ENCODE measurements at places on chromosomes 6 and 20.
A peak's percentile ranks its signal among the peaks of the same experiment; 100 is the strongest.

DNA sequence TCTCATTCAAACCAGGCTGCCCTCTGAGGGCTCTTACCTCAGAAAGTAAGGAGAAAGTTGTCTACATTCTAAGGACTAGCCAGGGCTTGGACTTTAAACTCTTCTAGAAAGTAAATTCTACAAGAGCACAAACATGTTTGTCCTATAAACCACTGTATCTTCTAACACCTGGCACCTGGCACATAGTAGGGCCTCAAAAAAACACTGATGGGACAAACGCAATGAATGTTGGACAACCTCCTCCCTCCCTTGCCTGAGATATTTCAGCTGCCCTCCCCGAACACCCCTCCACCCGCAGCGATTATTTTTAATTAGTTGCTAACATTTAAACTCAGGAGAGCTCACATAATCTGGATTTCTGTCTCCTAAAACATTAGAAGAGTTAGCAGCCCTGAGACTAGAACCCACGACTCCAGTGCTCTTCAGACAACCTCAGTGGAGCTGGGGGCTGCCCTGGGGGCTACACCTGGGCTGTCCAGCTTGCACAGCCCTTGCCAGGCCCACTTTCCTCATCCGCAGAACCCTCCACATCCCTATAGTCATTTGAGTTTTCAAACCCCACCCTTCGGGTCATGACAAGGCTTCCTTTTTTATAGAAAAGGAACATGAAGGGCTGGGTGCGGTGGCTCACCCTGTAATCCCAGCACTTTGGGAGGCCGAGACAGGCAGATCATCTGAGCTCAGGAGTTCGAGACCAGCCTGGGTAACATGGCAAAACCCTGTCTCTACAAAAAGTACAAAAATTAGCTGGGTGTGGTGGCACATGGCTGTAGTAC is 4.9 kb downstream of the HCK start:
- no peak for DNase-seq

DNA sequence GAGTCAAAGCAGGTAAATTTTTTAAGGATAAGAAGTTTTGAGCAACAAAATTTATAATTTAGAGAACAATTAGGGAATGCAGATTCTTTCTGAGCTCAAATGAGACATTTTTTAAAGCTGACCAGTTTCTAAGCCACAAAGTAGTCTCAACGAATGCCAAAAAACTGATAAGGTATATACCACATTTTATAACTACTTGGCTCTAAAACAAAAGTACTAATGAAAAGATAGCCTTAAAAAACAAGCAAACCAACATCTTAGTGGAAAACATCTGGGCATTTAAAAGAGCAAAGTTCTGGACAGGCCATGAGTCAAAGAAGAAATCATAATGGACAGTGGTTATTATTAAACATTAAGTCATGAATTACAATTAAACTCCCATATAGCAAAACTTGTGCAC is 23.2 kb upstream of the RNF146 start:
- DNase-seq = no peak

GRCh38 chr6:88008411-88008810 is 39.2 kb upstream of the SPACA1 start:
- DNase-seq = no peak

GRCh38 chr6:154890874-154891273 is 104.2 kb upstream of the TIAM2 start:
- DNase-seq = no peak

DNA sequence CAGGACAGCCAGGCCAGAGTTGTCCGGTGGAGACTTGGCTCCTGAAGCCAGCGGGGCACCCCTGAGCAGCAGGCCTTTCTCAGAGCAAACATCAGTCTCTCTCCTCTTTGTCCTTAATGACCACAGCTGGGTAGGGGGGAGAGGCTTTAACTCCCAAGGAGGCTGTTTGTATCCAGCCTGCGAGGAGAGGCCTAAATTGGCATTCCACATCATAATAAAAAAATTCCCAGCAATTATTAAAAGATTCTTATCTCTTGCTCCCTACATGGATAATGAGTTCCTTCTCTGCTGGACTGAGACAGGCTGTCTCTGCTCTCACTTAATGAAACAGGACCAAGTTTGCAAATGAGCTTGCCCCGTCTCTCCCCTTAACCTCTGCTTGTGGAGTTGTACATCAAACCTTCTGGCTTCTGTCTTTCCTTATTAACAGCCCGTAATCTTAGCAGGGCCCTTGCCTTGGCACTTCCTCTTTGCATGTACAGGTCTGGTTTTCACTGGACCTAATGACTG is 838.2 kb downstream of the MAFB start:
- no peak for DNase-seq

DNA sequence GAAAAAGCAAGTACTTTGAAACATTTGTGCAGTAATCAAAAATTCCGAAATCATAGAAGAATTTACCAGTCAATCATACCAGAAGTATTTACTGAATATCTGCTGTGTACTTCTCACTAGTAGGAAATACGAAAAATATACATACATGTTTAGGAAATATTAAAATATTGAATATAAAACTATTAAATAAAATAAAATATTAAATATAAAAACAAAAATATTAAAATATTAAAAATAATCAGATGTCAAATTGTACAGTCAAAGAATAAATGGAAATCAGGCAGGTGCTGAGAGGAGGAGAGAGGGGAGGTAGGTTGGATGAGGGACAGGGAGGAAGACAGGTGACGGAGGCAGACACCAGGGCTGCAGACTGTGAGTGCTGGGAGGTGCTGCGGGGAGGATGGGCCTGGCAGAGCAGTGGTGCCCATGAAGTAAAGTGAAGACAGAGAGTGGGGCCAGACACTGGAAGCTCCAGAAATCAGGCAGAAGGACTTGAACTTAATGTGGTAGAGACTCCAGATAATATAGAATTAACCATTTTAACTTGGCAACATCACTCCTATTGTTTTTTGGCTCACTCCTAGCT is 55.9 kb downstream of the PRKN start:
- no peak for DNase-seq

GRCh38 chr6:112100561-112100960 is 13.2 kb downstream of the FAM229B start:
- DNase-seq = no peak

GRCh38 chr6:116572162-116572561 is 858 bp downstream of the RWDD1 start:
- no peak for DNase-seq

- DNase-seq = peak; percentile 33
Measured at GRCh38 chr20:11989018-11989771, 71.5 kb downstream of the BTBD3 start.

GRCh38 chr6:41966961-41967311 is 25.3 kb upstream of the CCND3 start:
- DNase-seq = no peak

DNA sequence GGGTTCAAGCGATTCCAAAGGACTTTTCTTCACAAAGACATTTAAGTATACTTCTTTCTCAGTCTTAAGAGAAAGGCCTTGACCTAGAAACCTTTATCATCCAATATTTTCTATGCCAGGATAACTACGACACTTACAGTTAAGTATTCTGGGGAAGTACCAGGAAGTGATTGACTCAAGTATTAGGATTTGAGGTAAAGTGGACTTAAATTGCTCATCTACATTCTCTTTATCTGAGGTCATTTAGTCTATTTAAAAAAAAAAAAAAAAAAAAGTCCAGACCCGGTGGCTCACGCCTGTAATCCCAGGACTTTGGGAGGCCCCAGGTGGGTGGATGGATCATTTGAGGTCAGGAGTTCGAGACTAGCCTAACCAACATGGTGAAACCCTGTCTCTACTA is 114.7 kb downstream of the ZFAND3 start:
- no peak for DNase-seq

DNA sequence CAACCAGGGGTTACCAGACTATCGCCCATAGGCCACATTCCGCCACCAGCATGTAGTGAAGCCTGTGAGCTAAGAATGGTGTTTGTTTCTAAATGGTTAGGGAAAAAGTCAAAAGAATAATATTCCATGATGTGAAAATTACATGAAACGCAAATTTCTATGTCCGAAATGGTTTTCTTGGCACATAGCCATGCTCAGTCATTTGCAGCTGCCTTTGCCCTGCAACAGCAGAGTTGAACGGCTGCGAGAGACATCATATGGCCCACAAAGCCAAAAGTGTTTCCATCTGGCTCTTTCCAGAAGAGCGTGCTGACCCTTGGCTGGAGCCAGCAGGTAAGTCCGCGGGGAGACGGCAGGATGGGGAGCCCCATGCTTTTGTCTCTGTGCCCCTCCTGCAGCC is 60.7 kb downstream of the FAM120B start:
- DNase-seq = no peak

GRCh38 chr6:113127786-113128419 is 729.2 kb upstream of the MARCKS start:
- no peak for DNase-seq

DNA sequence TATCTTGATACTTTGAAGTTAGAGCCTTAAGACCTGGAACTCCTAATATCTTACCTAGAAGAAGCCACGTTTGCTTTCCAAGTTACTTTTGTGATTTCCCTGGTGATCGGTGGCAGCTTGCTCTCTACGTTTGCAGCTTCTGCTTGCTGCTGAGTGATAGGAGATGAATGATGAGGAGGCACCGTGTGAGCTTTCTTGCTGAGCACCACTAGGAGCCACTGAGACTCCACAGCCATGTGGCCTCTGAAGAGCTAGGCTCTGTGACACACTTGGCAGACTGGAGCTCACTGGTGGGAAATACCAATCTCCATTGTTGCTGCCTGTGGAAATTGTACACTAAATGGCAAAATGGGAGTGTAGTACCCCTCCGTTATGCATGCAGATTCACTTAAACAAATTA is 161.8 kb downstream of the IBTK start:
- DNase-seq = no peak

DNA sequence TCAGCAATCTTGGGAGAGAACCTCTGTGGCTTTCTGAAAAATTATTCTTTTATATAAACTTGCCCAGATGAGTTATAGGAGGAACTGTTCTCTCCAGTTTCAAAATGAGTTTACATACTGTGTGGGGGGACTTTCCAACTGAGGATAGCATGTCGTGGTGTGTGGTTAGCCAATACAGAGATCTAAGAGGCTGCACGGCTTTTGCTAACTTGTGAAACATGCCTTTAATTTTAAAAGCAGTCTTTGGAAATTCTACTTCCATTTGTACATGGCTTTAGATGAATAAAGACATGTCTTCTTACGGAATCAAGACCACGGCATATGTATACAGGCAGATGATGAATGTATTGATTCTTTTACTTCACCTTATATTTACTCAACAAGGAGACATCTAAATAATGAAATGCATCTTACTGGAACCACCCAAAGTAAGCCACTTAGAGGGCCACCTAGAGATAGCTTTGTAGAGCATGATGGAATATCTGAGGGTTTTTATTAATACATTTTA is 39.8 kb downstream of the HIVEP1 start:
- DNase-seq = no peak

- DNase-seq = no peak
Measured at GRCh38 chr6:142702501-142703460, 242.2 kb downstream of the HIVEP2 start.

DNA sequence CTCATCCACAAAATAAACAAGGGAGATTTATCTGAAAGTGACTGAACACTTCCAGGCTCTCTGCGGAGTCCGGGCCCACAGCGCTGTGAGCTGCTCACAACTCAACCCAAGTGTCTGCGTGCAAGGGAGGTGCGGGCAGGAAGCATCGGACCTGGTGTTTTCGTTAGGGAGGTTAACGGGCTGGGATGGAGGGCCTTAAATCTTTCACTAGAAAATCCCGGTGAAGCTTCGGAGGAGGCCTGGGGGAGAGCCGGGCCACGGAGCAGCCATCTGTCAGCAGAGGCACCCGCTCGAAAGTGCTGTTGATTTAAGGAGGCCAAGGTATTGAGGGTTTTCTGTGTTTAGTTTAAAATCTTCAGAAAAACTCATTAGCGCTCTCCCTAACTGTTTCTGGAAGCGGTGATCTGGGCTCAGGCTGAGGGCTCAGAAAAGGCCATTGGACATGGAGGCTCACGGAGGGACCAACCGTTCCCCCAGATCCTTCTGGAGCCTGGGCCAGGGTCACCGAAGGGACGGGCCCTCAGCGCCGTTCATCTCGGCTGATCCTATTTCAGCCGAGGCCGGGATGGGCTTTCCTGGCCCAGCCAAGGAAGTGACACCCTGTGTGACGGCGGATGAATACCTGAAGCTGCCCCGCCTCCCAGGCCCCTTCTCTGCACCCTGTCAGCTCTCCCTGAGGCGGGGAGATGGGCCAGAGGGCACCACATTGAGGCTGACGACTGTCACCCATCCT is 20.7 kb downstream of the GATA5 start:
- DNase-seq = no peak

DNA sequence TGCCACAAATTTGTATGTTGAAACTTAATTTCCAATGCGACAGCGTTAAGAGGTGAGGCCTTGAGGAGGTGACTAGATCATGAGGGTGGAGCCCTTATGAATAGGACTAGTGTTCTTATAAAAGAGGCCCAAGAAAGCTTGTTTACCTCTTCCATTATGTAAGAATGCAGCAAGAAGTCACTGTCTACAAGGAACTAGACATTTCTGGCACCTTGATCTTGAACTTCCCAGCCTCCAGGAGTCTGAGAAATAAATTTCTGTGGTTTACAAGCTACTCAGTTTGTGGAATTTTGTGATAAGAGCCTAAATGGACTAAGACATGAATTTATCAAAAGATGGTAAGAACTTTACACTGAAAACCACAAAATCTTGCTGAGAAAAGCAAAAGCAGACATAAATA is 173.6 kb upstream of the SGK1 start:
- DNase-seq = no peak

GRCh38 chr6:111183702-111184517 is 96.6 kb downstream of the SLC16A10 start:
- DNase-seq = no peak

Data from NCI-H2171 (cell line).